ENCODE measurements at places on chromosomes 3 and 15.

GRCh38 chr3:26099692-26100091, 309.8 kb downstream of the OXSM start:
- no peak for DNase-seq

DNA sequence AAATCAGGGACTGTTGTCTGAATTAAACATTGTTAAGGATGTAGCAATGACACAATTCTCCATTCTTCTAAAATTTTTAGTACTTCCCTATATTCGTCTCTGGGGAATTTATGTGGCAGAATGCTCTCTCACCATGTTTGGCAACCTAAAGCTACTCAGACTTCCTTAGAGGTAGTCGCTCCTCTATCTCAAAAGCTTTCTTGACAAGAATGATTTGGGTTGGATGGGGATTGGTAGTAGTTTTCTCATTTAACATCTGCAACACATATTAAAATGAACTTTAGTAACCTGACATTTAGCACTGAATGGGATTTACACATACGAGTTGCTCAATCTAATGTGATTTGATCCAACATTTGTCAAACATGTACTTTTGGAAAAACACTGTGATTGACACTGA, 233.3 kb downstream of the RBMS3 start:
- DNase-seq: no peak

DNA sequence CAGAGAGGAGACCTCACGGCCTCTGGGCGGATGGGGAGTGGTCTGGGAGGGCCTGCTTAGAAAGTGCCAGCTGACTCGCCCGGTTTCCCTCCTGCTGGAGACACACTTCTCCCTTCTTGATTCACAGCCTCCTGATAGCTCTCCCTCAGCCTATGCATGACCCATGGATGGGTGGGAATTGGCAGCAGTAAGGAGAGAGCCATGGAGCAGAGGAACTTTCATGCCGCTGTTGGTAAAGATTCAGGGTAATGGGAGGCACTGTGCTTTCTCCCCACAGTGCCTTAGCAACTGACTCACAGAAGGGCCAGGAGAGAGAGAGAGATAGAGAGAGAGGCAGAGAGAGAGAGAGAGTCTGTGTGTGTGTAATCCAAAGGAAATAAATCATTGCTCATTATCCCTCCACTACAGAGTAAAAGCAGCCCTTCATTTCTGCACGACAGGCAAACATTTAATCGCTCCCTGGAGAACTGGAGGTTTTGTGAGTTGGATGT, 82.8 kb downstream of the SEMA5B start:
- no peak for DNase-seq

DNA sequence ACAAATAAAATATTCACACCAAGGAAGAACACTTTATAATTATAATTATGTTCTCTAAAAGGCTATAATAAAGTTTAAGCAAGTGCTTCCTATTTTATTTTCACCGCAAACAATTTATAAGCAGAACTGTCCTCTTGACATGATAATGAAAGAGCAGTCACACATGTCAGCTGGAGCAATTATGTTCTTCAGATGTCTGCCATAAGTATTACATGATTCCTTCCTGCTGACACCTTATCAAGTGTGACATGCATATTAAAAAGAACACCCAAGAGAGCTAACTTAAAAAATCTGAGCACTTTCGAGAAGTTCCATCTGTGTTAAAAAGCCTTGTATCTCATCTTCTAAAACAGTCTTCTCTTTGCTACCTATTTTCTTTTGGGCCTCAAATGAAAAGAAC, 249.5 kb downstream of the SQOR start:
- DNase-seq: no peak

DNA sequence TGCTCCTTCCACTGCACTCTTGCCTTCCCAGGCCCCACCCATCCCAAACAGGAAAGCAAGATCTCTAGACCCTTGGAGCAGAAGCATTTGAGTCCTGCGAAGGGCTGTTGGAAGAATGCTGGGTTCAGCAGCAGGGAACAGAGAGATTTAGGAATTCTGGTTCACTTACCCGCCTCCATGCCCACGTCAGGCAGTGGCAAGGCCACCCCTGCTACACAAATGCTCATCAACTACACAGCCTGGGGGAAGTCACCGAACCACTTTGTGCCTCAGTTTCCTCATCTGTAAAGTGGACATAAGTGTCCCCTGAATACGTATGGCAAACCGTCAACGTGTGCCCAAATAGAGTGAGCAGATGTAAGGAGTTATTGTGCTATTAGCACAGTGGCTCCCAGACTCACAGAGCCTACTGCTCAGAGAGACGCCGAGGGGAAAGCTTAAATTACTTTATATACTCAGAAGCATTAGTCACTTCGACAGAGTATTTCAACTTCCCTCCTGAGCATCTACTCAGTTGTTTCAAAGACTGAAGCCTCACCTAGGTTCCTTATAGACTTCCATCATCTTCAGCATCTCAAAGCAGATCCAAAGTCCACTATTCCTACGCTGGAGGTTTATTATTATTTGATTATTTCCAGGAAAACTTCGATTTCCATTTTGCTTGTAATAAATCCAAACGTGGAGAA, 905 bp downstream of the HOMER2 start:
- no peak for DNase-seq

DNA sequence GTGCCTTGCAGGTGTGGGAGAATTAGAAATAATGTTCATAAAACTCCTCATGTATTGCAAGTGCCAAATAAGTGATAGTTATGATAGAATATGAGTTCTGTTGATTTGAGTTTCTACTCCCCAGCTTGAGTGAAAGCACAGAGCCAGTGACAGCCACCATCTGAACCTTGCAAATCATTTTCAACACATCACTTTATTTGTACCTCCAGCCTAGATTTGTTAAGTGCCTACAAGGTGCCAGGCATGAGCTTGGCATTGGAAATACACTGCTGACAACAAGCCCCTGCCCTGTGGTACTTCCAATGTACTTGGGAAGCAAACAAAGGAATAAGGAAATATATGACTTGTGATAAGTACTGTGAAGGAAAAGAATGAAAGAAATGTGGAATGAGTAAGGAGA, 17.0 kb downstream of the FEZF2 start:
- DNase-seq: no peak

DNA sequence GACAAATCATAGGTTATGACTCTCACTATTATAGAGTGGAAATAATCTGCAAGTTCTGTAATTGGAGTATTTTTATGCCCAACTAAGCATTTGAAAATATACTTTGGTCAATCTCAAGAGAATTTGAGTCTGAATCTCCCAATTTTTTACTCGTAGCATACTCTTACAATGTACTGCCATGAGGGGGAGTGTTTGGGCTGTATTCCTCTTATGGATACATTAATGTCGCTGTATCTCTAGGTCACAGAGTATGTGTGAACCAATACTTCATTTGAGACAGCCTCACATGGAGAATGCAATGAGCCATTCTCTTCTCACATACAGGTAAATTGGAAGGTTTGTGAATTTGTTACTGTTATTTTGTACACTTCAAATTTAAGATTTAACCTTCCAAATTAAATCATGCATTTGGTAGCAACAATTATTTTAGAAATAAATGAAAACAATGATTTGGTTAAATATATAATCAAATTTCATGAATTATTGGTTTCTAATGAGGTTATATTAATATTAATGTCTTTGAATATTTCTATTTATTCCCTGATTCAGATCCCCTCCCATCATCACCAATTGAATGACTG, 5.5 kb upstream of the CD200 start:
- no peak for DNase-seq

- no peak for DNase-seq
Measured at GRCh38 chr15:78527325-78527724, 12.9 kb upstream of the PSMA4 start.

- no peak for DNase-seq
Measured at GRCh38 chr3:40169983-40170382, 139.5 kb upstream of the EIF1B start.

DNA sequence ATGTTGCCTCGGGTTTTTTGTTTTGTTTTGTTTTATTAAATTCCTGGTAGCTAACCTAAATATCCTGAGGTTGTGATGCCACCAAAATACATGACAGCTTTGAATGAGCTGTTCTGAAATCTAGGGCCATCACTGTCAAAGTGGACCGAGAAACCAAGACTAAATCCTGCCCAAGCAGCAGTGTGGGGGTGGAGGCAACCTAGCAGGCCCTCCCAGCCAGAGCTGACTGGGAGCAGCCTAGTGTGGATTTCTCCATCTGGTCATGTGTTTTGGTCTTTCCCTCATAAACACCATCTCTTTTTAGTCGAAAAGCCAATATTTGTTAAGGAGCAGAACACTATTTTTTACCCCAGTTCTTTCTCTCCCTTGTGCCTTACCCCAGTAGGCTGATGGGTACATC, 52.2 kb downstream of the LARS2 start:
- DNase-seq: no peak

Measured in activated CD8-positive, alpha-beta memory T cell treated with anti-CD3 and anti-CD28 coated beads for 1 hour (primary cell).